ENCODE measurements at places on chromosomes 2 and 18.

GRCh38 chr2:202418027-202418426 is 41.9 kb downstream of the BMPR2 start:
- no peak for DNase-seq

DNA sequence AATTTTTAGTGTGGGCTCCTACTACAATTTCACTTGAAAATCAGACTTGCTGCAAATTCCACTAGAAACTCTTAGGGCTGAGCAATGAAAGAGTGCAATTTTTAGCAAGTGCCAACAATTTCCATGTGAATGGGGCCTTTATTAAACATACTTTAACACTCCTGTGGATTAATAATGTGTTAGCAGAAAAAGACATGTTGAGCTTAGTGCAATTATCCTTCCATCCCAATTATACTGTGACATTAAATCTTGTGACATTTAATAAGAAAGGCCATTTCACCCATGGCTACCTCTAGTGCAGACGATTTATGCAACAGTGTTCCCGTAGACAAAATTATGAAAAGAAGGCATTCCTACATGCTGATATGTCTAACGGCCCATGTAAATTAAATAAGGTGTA is 639.7 kb downstream of the STK39 start:
- DNase-seq: no peak

DNA sequence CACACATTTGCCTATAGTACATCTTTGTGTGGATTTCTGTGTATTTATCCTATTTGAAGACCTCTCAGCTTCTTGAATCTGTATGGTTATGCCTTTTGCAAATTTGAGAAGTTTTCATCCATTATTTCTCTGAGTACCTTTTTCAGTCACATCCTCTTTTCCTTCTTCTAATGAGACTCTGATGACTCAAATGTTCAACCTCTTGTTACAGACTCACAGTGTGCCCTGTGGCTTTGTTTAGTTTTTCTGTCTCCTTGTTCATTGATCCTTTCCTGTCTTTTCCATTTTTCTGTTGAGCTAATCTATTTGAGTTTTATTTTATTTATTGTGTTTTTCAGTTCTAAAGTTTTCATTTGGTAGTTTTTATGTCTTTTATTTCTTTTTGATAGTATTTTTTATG is 87.0 kb upstream of the LRP1B start:
- no peak for DNase-seq

DNA sequence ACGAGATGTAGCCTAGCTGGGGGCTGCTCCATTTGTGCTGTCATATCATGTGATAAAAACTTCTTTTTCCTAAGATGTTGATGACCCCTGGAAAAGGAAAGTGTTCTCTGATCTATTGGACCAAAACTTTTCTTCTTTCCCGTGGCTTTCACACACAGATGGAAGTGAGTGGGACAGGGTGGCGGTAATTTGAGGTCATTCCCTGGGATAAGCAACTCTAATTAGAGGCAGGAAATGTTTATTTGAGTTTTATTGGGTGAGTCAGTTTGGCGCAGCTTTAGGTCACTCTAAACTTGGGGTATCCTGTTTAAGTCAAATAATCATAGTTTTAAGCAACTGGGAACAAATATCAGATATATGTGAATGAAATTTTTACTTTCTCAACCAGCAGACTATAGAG is 221.0 kb upstream of the EPAS1 start:
- no peak for DNase-seq

DNA sequence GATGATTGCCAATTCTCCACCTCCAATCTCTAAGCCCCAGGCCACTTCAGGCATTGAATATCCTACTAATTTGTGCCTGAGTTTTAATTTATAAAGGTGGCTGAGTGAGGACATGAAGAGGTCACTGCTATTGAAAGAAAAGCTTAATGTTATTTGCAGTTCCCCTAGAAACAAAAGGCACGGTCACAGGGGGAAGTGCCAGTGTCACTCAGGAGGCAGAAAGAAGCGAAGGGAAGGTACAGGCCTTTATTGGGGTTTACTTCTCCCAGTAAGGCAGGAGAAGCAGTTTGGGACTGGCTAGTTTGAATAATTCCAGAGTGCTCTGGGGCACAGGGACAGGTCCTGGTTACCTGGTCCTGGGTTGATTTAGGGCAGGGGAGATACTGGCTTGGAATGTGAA is 1.7 kb upstream of the ABHD1 start:
- DNase-seq: no peak

DNA sequence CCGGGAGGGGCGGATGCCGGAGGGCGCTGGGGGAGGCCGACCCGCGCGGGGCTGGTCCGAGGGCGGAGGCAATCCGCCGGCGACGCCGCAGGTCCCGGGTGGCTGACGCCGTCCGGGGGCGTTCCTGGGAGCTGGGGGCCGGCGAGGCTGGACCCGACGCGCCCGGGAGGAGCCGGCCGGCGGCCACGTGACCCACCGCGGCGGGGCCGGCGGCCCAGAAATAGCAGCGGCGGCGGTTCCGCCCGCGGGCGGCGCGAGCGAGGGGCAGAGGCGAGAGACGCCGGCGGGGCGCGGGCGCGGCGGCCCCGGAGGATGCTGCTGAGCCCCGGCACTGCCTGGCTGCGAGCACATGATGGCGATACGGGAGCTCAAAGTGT is at the start of gene RAB31:
Gene RAB31, plus strand, starts transcription at position 245 of the 377 bp plus-strand sequence. Its CDS starts 105 bp downstream, at position 350.
- DNase-seq: peak; percentile 45

GRCh38 chr2:30336978-30337841 is 105.9 kb downstream of the LBH start:
- no peak for DNase-seq

- DNase-seq: no peak
These were observed 54.5 kb downstream of the SKA1 start for GRCh38 chr18:50429207-50429948.

GRCh38 chr2:29063056-29063455 is 11.3 kb downstream of the PCARE start:
- DNase-seq: no peak

- DNase-seq: no peak
These were observed 146.5 kb upstream of the ARL4C start for GRCh38 chr2:234643407-234643806.

- no peak for DNase-seq
These were observed 31.5 kb upstream of the HAAO start for GRCh38 chr2:42823744-42824453.

DNA sequence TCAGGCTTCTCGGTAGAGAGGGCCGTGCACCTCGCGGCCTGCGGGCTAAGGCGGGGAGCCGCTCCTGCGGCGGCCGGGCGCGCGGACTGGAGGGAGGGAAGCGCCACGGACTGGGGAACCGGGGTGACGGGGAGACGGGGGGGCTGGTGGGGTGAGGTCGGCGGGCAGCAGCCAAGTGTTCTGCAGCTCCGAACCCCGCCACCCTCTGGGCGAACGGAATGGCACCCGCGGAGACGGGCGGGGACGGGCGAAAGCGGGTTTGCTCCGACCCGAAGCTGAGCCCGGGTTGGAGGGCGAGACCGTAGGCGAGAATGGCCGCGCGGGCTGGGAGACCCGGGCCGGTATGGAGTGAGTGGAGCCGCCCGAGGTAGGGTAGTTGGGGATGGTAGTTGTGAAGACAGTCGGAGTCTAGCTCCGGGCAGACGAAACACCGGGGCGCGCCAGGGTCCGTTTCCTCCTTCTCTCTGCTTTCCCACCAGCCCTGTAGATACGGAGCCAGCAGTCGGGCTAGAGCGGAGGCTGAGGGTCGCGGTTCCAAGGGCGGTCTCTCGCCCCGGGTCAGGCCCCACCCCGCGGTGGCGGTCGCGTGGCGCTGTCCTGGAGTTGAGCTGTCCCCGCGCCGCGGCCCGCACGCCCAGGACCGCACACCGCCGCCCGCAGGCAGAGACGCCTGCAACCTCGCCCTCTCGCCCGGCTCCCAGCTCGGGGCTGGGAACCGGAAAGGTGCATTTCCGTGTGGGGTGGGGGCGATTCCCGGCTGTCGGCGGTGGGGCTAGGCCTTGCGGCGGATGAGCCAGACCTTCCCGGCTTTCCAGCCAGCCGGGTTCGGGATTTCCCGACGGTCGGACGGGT is 160.3 kb upstream of the SIX2 start:
- DNase-seq: peak; percentile 61

- no peak for DNase-seq
These were observed 364.8 kb upstream of the GALNT5 start for GRCh38 chr2:156892467-156893281.

DNA sequence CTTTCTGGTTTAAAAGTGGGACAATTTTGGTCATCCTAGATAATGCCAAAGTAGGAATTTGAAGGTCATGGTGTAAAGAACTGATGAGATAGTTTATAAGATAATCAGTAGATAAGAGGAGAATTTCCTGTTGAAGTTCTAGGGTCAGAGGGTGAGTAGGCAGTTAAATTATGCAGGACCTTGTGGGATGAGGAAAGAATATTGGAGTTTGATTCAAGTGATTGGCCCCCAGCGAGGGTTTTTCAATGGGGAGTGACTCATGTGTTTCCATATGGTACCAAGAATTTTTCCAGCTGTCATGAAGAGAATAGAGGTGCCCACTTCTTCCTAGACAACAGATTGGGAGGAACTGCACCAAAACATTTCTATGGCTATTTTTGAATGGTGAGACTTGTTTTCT is 940.2 kb upstream of the ZEB2 start:
- no peak for DNase-seq

DNA sequence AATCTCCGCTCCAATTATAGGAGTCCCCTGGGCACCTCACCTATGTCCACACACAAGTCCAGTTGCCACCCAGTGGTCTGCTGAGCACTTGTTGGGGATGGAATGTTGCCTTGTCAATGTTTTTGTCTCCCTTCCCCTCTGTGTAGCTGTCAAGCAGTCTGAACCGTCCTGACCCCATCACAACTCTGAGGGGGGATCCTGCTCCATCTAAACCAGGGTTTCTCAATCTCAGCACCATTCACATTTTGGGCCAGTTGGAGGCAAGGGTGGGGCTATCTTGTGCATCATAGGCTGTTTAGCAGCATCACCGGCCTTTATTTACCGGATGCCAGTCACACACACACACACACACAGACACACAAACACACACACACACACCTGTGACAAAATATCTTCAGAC is 53.0 kb downstream of the CYP26B1 start:
- no peak for DNase-seq

DNA sequence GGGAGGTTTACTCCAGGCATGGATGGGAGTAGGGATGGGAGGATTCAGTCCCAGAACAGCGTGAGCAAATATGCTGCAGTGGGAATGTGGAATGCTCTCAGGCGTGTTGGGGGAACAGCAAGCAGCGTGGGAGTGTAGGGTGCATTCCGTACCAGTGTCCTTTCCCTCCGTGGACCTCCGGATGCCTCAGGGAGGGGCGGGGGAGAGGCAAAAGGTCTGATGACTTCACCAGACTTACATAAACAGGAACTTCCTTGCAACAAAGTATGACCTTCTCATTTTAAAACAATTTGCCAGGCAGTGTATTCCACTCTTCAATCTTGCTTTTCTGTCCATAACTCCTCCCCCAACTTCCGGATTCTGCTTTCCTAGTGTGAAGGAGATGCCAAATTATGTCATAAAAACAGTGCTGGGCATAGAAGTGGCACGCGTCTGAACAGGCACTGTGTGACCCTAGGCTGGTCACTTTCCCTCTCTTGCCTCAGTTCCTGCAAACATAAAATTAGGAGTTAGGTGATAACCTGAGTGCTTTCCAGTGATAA is 36.9 kb downstream of the RPL37A start:
- DNase-seq: no peak

DNA sequence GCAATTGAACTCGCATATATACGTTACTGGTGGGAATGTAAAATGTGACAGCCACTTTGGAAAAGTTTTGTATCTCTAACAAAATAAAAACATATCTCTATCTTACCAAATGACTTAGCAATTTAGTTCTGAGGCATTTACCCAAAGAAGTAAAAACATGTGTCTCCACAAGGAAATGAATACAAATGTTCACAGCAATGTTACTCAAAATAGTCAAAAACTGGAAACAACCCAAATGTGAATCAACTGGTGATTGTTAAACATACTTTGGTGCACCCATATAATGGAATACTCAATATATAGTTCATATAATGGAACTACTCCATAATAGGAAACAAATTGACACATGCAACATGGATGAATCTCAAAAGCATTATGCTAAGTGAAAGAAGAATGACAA is 70.4 kb upstream of the DNER start:
- no peak for DNase-seq

GRCh38 chr2:160317181-160318099 is 117.4 kb upstream of the ITGB6 start:
- DNase-seq: no peak

DNA sequence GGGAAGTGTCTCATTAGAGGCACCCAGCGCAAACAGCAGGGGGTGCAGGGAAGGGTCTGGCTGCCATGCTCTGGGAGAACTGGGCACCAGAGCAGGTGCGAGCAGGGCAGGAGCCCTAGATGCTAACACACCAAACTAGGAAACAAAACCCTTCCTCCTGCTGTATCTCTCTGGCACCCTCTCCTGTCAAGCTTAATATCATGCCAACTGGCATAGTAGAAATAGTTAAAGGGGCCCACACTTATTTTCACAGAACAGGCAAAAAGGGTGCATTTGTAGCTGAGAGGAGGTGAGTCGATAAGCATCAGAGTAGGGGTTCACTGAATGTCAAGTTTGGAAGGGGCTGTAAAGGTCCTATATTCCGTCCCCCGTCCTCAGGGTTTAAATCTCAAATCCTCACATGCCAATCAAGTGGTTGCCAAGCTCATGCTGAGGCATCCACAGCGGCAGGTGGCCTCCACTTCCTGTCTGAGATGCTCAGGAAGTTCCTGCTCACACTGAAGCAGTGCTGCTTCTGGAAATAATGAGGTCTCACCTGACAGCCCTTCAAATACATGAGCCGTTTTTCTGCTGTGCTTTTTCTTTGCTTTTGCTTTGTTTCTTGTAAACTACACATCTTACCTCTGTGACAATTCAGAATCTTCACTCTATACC is 14.9 kb upstream of the ACKR3 start:
- no peak for DNase-seq

- DNase-seq: no peak
These were observed 30.6 kb downstream of the CYB5A start for GRCh38 chr18:74261053-74261713.

GRCh38 chr18:45014047-45014501 is 333.4 kb downstream of the SETBP1 start:
- no peak for DNase-seq

- DNase-seq: no peak
These were observed 305.8 kb downstream of the TSN start for GRCh38 chr2:122061206-122061605.

DNA sequence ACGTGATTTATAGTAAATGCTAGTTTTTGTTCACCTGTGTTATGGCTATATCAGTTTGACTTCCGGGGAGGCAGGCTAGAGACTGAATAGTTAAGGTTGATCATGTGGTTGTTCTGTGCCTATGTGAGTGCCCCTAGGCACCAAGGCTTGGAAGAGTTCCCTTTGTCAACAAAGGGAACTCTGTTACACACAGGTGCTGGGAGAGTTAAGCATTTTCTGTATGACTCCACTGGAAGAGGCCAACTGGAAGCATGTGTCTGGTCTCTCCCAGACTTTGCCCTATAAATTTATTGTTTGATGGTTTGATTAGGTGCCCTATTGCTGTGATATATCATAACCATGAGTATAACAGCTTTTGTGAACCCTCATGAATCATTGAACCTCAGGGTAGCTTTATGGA is 63.8 kb downstream of the ARL6IP6 start:
- DNase-seq: no peak

DNA sequence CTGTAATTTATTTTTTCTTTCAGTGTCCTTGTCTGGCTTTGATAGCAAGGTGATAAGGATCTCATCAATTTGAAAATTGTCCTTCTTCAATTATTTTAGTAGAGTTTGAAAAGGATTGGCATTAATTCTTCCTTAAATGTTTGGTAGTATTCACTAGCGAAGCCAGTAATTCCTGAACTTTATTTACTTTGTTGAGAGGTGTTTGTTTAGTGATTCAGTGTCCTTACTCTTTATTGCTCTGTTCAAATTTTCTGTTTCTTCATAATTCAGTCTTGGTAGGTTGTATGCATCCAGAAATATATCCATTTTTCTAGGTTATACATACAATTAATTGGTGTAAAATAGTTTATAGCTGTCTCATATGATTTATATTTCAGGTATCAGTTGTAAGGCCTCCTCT is 676.7 kb upstream of the POU3F3 start:
- DNase-seq: no peak

Data from glutamatergic neuron (in vitro differentiated cells).